ENCODE measurements at places on chromosomes 11 and 22. TPM values are rescaled to one million over a fixed set of nuclear protein-coding genes. Genes with fewer than 3 reads are reported as not detected.
A peak's percentile ranks its signal among the peaks of the same experiment; 100 is the strongest.

DNA sequence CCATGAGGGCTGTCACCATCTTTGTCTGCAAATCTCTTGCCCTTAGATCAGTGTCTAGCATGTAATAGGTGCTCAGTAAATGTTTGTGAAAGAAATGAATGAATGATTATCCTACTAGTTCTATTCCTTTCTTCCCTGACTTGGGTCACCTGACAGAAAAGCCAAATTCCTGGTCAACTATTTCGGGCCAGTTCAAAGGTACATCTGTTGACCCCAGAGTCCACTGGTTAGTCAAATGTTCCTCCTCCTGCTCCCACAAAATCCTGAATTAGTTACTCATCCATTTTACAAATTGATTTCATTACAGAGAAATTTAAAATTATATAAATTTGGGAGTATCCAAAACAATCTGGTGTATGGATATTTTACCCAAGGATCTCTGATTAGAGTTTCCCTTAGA, 124.7 kb upstream of the NAV2 start:
- H3K27ac ChIP-seq: no peak overlapping the region
- no peak overlapping the region for H3K4me3 ChIP-seq

DNA sequence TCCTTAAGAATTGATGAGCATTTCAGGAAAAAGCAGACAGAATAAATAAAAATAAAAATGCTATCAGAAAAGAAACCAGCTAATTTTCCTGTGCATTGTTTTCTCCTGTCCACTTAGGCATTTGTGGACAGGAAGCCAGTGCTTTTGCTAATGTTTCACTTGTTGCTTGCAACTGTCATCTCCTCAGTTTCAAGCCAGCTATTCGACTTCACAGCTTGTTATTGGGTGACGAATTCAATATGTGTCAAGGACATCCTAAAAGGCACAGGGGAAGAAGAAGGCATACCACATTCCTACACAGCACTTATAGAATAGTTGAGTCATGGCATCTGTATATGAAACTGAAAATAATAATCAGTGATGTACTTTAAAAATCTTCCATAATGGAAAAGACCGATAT, 530.6 kb upstream of the KIRREL3 start:
- no peaks in the 10 kb centered on the region for H3K4me1 ChIP-seq
- H3K36me3 ChIP-seq: no peaks in the 10 kb centered on the region
- H3K4me3 ChIP-seq: no peak overlapping the region
- DNase-seq: no peak

DNA sequence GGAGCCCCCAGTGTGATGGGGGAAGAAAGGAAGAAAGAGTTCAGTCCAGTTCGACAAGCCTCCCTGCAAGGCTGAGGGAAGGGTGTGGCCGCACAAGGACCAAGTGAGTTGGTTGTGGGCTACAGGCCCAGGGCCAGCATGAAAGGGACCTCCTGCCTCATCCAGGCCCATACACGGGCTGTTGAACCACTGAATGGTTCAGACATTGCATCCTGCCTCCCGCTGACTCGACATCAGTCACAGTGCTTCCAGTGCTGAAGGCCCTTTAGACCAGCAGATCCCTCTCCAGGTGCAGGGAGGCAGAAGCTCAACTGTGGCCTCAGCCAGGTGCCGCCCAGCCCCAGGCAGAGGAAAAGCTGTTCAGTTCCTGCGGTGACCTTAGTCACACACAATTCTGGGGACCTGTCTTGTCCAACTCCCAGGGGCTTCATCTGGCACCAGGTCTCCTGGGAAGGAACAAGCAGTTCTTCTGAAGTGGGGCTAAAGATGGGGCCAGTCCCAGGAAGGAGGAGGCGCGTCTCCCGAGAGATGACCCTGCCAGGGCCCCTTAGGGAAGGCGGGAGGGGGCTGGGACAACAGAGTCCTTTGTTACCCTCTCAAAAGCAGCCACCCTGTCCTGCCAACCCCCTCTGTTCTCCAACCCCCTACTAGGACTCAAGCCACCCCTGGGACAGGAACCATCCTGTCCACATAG, 6.6 kb downstream of the ARRB1 start:
- DNase-seq: peak; percentile 42
- H3K27ac ChIP-seq: no peak overlapping the region
- H3K4me3 ChIP-seq: no peak overlapping the region
- no peaks in the 10 kb centered on the region for H3K36me3 ChIP-seq

GRCh38 chr11:104614961-104615360, 283.3 kb downstream of the CASP12 start:
- H3K27ac ChIP-seq: no peak overlapping the region
- no peak overlapping the region for H3K4me3 ChIP-seq
- H3K27me3 ChIP-seq: no peaks in the 10 kb centered on the region
- H3K36me3 ChIP-seq: no peaks in the 10 kb centered on the region

DNA sequence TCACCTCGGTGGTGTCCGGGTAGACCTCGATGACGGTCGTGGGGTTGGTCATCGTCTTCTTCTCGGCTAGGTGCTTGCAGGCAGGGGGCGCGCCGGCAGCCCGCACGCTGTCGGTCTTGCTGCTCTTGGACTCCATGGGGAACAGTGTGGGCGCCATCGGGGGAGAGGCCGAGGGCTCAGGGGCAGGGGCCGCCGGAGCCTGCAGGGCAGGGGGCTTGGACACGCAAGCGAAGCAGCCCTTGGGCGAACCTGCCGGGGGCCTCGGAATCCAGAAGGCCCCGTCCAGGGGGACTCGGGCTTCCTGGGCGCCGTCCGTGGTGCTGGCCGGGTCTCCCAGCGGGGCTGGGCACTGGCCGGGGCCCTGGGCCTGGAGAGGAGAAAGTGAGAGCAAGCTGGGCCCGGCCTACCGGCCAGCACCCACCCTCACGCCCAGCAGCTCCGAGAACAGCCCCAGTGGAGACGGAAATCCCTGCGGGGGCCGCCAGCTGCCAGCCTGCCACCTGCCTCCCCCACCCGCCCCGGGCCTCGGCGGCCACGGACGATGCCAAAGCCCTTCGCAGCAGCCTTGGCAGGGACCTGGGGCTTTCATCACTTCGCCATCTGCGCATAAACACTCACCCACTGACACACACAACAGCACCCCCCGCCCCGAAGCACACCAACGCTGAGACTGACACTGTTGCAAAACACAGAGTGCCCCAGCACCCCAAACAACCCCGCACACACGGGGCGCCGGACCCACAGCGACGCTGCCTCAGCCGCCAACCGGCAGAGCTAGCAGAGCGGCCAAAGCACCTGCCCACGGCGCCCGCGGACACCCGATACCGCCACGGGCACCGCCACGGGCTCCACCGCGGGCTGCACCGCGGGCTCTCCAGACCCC, 2.4 kb downstream of the IFITM10 start:
- H3K27me3 ChIP-seq: no peaks in the 10 kb centered on the region
- peak; percentile 86 for DNase-seq
- no peaks in the 10 kb centered on the region for H3K4me1 ChIP-seq
- H3K36me3 ChIP-seq: peaks cover 2% of the 10 kb centered on the region
- peak overlapping the region; percentile 45 for H3K27ac ChIP-seq

GRCh38 chr11:70315716-70316115, 45.2 kb downstream of the PPFIA1 start:
- no peak overlapping the region for H3K27ac ChIP-seq
- no peak for DNase-seq
- H3K27me3 ChIP-seq: no peaks in the 10 kb centered on the region
- peaks cover 2% of the 10 kb centered on the region for H3K36me3 ChIP-seq
- H3K4me3 ChIP-seq: no peak overlapping the region
- no peaks in the 10 kb centered on the region for H3K4me1 ChIP-seq

DNA sequence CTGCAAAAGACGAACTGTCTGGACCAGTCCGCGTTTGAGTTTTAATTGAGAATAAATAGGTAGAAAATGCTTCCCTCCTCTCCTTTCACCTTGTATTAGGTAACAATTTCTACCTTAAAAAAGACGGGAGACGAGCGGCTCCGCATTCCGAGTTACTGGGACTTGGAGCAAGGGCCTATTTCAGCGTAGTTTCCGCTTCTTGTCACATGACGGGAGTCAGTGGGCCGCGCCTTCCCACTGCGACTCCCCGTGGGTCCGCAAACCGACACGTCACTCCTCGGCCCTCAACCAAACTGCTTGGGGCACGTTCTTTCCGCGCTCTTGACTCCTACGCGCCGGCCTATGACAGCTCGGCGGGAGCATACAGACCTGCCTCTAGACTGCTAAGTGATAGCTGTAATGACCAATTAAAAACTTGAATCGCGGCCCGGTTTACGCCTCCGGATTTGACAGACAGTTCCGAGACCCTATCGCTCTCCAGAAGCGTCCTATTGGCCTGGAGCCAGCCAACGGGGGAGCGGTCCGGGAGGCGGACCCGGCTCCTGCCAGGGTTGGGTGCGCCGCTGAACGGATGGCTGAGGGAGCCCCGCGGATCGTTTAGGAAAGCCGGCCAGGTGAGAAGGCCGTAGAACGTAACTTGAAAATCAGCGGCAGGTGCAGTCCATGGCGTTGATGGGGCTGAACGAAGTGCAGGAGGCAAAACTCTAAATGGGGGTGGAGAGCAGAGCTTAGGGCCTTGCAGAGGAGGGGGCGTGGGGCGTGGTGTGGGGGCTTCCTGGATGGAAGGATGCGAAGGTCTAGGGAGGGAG, at the start of gene STT3A:
STT3A (plus strand) TSS at position 548 of the 809 bp plus-strand sequence. CDS start 3,064 bp downstream, outside the sequence.
- H3K4me1 ChIP-seq: peaks cover 1% of the 10 kb centered on the region
- DNase-seq: peak; percentile 100
- peak within 1 kb of the TSS; percentile 99 for H3K27ac ChIP-seq
- H3K4me3 ChIP-seq: peak within 1 kb of the TSS; percentile 75
- no peaks in the 10 kb centered on the region for H3K36me3 ChIP-seq

DNA sequence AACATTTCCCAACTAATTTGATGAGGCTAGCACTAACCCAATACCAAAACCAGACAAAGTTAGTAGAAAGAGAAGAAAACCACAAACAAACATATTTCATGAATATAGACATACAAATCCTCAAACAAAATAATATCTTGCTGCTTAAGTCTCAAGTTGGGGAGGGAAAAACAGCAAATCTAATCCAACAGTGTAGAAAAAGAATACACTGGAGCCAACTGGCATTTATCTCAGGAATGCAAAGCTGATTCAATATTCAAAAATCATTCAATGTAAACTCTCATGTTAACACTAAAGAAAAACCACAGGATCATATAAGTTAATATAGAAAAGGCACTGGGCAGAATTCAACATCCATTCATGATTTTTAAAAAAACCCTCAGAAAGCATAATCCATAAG, 18.2 kb downstream of the GNB1L start:
- H3K4me1 ChIP-seq: no peaks in the 10 kb centered on the region
- no peak for DNase-seq
- H3K27me3 ChIP-seq: no peaks in the 10 kb centered on the region
- H3K27ac ChIP-seq: no peak overlapping the region

Gene OR8A1
- not detected for total RNA-seq

- peak; percentile 50 for DNase-seq
- peak overlapping the region; percentile 50 for H3K4me3 ChIP-seq
- H3K36me3 ChIP-seq: no peaks in the 10 kb centered on the region
- no peaks in the 10 kb centered on the region for H3K27me3 ChIP-seq
- no peak overlapping the region for H3K27ac ChIP-seq
Measured at GRCh38 chr11:59172345-59173079, 580 bp downstream of the DTX4 start.

GRCh38 chr11:66530927-66531709, 14.7 kb downstream of the ZDHHC24 start:
- H3K4me3 ChIP-seq: no peak overlapping the region
- H3K27me3 ChIP-seq: no peaks in the 10 kb centered on the region
- no peaks in the 10 kb centered on the region for H3K36me3 ChIP-seq
- no peaks in the 10 kb centered on the region for H3K4me1 ChIP-seq
- no peak overlapping the region for H3K27ac ChIP-seq
- no peak for DNase-seq

Gene HTR3B
- not detected for total RNA-seq

DNA sequence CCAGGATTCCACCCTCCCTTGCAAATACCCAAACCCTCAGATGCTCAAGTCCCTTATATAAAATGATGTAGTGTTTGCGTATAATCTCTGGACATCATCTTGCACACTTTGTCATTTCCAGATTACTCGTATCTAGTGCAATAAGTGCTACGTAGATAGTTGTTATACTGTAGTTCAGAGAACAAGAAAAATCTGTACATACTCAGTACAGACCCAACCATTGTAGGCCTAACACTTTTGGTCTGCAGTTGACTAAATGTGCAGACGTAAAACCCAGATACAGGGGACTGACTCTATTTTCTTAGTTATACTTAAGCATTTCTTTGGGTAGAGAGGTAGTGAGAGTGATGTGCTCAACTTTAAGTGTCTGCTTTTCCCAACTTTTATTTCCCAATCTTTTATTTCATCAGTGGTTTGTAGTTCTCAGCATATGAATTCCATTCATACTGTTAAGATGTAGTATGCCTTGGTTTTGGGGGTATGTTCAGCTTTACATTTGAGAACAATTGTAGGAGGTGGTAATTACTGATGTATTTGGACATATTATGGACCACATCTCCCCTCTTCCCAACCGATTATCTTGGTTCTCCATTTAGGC, 43.9 kb downstream of the DDX6 start:
- H3K36me3 ChIP-seq: peaks cover 5% of the 10 kb centered on the region
- H3K27ac ChIP-seq: no peak overlapping the region
- no peaks in the 10 kb centered on the region for H3K27me3 ChIP-seq
- H3K4me3 ChIP-seq: no peak overlapping the region
- H3K4me1 ChIP-seq: peaks cover 4% of the 10 kb centered on the region
- DNase-seq: no peak

- no peaks in the 10 kb centered on the region for H3K36me3 ChIP-seq
- H3K27me3 ChIP-seq: no peaks in the 10 kb centered on the region
- H3K27ac ChIP-seq: no peak overlapping the region
- no peaks in the 10 kb centered on the region for H3K4me1 ChIP-seq
- no peak overlapping the region for H3K4me3 ChIP-seq
- DNase-seq: no peak
Measured at GRCh38 chr11:20477418-20478090, 90.0 kb downstream of the PRMT3 start.

- no peak overlapping the region for H3K27ac ChIP-seq
- no peak overlapping the region for H3K4me3 ChIP-seq
- DNase-seq: no peak
- peaks cover 4% of the 10 kb centered on the region for H3K4me1 ChIP-seq
- H3K36me3 ChIP-seq: no peaks in the 10 kb centered on the region
Measured at GRCh38 chr11:12698048-12698447, 23.8 kb downstream of the TEAD1 start.

Gene SYT7
- total RNA-seq: 2.3 TPM

DNA sequence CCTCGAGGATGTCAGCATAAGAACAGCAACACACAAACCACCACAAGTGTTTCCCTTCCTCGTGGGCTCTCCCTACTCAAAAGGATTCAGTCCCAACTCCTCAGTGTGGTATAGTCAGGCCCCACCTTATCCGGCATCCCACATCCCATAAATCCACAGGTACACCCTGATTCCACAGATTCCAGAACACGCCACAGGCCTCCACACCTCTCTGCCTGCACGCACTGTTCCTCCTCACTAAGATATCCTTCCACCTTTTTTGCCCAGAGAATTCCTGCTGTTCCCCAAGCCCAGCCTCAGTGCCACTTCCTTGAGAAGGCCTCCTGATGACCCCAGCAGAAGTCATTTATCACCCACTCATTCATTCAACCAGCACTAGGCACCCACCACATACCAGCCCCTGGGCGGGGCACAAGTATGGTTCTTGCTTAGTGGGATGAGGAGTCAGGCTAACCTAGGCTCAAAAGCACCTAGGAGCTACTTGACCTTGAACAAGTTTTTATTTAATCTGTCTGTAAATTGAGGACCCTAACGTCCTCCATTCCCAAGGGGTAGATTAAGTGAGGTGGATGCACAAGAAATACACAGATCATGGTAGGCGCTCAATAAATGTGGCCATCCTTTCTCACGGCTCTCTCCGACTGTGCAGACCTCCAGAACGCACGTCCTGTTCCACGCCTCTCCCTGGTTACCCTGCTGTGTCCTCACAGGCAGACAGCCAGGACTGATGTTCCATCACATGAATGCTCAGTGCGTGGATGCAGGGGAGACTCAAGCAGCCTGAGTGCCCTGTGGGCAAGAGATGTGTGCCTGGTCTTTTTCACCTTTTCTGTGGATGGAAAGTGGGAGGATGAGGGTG, 2.1 kb upstream of the KCNJ4 start:
- no peaks in the 10 kb centered on the region for H3K27me3 ChIP-seq
- no peak overlapping the region for H3K27ac ChIP-seq
- DNase-seq: no peak
- no peak overlapping the region for H3K4me3 ChIP-seq
